ENCODE measurements at places on chromosomes 2 and 18.

GRCh38 chr2:171964308-171964707 lies 35.4 kb upstream of the METAP1D start:
- no peak for DNase-seq

DNA sequence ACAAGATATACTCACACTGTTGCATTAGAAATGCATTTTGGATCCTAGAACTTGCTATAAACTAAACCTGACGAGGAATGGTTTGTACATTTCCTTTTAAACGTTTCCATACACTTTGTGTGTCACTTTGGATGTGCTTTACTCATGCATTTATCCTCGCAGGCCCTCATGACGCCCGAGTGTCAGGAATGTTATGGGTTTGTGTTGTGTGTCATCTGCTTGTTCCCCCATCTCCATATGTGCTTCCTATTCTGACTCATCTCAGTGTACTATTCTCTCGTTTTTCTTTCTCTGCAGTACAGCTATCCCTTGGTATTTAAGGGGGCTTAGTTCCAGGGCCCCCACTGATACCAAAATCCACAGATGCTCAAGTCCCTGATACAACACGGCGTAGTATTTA lies 121.5 kb upstream of the RASGRP3 start:
- no peak for DNase-seq

DNA sequence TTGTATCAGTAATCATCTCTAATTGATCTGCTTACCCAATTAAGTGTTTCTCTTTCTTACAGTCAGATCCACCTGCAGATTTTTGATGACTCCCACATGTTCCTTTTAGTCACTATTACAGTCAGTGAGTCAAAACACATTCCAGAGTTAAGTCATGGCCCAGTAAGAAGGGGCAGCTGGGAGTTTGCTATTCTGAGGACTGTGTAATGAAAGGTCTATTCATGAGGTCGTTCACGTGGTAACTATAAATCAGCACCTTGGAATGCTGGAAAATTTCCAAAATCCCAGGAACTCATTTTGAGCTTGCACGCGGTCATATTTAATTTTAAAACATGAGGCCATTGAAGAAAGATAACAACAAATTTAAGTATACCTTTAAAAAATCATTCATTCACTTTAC lies 252.5 kb downstream of the XIRP2 start:
- DNase-seq, result no peak

GRCh38 chr2:69584127-69584889 lies 59.2 kb downstream of the AAK1 start:
- no peak for DNase-seq

- no peak for DNase-seq
These were observed 47.6 kb downstream of the CPO start for GRCh38 chr2:206986943-206987342.

GRCh38 chr2:135004005-135004746 lies 43.1 kb downstream of the MAP3K19 start:
- DNase-seq, result peak; percentile 57

- no peak for DNase-seq
These were observed 298.2 kb upstream of the CHST9 start for GRCh38 chr18:27483276-27483675.

- DNase-seq, result no peak
These were observed 62.8 kb downstream of the NBEAL1 start for GRCh38 chr2:203077451-203077850.

- no peak for DNase-seq
These were observed 166.0 kb downstream of the EHBP1 start for GRCh38 chr2:62871506-62871905.

- DNase-seq, result no peak
These were observed 233.4 kb downstream of the AGPS start for GRCh38 chr2:177625744-177626650.

- DNase-seq, result no peak
These were observed 31.9 kb upstream of the CWC22 start for GRCh38 chr2:180038997-180039396.

DNA sequence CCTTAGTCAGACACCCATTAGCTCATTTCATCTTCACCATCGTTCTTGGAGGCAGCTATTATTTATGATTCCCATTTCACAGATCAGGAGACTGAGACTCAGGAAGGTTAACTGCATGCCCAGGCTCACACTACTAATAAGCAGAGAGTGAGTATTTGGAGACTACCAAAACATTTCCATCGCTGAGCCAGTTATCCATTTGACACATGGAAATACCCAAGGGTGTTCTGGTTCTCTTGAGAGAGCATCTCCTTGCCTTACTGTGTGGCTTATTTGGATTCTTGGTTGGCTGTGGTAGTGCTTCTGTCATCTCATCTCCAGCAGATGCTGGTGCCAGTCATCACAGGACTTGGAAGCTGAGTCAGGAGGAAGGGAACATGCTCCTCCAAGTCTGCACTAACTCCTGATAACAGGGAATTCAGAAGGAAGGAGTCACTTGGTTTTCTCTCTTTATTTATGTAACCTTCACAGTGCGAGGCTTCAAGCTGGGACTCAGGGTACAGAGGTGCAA lies 55.2 kb downstream of the RASGRP3 start:
- no peak for DNase-seq

- DNase-seq, result no peak
These were observed 2.6 kb downstream of the MAP2 start for GRCh38 chr2:209426432-209426831.

GRCh38 chr2:138107288-138107687 lies 143.0 kb downstream of the HNMT start:
- DNase-seq, result no peak

GRCh38 chr2:83388804-83389203 lies 1070.3 kb downstream of the SUCLG1 start:
- no peak for DNase-seq

DNA sequence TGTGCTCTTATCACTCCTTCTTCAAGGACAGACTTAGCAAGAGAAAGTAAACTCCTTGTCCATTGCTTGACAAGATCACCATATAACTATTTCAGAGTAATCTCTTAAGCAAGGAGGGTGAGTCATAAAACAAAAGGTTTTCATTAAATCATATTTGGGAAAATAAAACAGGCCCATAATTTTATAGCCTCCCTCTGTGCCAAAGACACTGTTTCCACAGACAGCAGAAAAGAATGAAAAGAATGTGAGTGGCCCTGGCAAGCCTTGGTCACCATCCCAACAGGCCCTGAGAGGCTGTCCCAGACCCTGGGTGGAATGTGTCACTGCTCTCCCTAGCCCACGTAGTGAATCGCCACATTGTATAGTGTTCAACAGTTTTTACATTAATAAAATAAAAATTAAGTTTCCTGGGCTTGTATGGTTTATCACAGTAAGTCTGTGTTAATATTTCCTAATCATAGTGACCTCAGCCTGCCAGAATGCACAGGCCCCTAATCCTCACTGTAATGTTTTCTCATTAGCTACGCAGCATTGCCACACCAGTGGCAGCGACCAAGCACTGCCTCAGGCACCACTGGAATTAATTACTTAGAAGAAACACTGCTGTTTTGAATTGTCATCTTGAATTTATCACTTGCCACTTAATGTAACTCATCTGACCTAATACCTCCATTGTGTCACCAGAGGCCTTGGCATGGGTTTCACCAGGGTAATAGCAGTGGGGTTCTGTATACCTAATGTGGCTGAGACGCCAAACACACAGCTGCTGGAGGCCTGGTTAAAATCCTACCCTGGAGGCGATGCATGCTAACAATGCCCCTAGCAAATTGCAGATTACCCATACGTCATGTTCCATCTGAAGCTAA lies 401.9 kb downstream of the LNPK start:
- DNase-seq, result no peak

- no peak for DNase-seq
These were observed 91.6 kb downstream of the FAM161A start for GRCh38 chr2:61762292-61762691.

- no peak for DNase-seq
These were observed 24.8 kb upstream of the TBC1D8 start for GRCh38 chr2:101175991-101176390.

- DNase-seq, result no peak
These were observed 228.9 kb downstream of the BCL11A start for GRCh38 chr2:60324536-60324935.

DNA sequence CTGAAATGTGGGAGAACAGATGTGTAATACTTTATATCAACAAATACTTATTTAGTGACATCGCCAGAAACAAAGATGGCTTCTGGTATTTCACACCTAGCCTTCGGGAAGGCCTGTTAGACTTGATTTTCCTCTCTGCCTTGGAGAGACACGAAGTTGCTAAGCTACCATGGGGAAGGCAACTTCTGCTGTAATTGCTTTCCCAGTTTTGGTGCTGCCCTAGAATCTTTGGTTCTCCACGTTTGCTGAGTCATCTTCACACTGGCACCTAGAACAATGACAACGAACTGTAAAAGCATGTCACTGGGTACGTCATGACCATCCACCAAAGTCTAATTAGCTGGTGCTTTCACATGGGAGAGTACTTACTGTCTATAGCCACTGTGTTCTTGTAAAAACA lies 58.7 kb upstream of the ACTR3 start:
- no peak for DNase-seq

GRCh38 chr18:79952996-79953559 lies 1.6 kb upstream of the SLC66A2 start:
- no peak for DNase-seq

DNA sequence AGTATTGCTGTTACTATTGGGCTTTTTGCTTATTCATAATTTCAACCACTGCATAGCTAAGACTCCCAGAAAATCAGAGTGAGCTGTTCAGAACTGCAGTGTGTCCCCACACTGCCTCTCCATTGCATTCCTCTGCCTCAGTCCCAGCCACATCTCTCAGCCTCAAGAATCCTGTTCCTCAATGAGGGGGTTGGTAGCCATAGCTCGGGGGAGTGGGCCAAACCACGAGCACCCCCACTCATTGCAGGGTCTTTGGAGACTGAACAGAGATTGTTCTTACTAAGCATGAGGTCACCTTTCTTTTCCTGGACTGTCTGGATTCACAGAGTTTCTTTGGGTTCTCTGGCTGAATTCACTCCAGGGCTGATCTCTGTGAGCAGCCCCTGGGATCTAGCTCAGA lies 161.1 kb downstream of the GFPT1 start:
- DNase-seq, result no peak

- DNase-seq, result no peak
These were observed 70.4 kb upstream of the HPCAL1 start for GRCh38 chr2:10232096-10232815.

- DNase-seq, result no peak
These were observed 289.4 kb upstream of the PXDN start for GRCh38 chr2:2033691-2034090.

- DNase-seq, result no peak
These were observed 106.9 kb upstream of the GPC1 start for GRCh38 chr2:240328526-240328925.

DNA sequence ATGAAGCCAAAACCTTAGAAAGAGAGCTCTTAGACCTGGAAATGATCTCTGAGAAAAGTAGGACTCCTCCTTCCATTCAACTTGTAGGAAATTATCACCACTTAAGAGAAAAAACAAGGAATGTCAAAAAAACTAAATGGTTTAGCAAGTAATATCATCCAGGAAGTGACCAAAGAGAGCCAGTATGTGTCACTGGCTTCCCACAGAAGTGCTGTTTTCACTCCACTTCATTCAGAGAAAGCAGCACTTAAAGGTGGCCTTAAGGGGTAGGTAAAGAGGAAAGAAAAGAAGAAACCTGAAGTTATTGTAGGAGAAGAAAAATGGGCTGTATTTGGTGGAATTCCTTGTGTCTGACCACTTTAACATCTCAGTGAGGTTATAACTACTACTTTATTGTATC lies 414.4 kb upstream of the ETAA1 start:
- no peak for DNase-seq

- no peak for DNase-seq
These were observed 515.4 kb upstream of the SOX11 start for GRCh38 chr2:5176764-5177163.

- DNase-seq, result no peak
These were observed 2.0 kb downstream of the MRPL30 start for GRCh38 chr2:99183025-99183424.

DNA sequence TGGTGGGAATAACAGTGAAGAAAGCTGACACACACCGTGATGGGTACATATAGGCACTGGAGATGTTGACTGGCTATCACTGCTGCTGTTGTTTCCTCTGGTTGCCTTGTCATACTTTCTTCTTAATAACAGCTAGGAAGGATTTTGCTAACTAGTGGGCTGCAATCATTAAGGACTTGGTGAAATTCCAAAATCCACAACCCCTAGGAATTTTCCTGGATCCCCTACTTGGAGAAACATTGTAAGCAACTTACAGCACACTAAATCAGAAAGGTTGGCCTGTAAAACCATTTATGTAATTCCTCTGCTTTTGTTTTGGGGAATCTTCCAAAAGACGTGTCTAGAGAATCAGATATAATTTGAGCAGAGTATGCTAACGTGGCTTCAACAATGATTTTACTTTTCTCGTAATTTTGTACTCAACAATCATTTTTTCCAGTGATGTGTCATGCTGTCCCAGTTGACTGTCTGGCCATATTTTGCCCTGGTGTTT lies 8.0 kb upstream of the COL3A1 start:
- DNase-seq, result no peak

GRCh38 chr2:201440182-201440581 lies 11.1 kb downstream of the TRAK2 start:
- DNase-seq, result no peak

DNA sequence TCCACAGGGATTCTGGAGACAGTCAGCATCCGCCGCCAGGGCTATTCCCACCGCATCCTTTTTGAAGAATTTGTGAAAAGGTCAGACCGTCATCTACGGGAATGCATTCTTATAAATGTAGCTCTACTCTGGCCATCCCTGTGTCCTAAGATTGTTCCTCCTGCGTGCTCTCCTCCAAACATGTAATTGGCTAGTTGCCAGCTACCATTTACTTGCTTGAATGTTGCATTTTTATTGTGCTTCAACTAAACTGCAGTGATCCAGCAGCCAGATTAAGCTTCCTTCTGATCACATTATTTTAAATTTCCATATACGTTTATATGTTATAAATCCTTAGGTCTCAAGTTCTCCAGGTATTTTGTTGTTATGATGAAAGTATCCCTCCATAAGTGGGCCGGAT lies 248.5 kb upstream of the SP5 start:
- DNase-seq, result no peak

GRCh38 chr2:151809073-151809383 lies 19.2 kb downstream of the ARL5A start:
- no peak for DNase-seq

DNA sequence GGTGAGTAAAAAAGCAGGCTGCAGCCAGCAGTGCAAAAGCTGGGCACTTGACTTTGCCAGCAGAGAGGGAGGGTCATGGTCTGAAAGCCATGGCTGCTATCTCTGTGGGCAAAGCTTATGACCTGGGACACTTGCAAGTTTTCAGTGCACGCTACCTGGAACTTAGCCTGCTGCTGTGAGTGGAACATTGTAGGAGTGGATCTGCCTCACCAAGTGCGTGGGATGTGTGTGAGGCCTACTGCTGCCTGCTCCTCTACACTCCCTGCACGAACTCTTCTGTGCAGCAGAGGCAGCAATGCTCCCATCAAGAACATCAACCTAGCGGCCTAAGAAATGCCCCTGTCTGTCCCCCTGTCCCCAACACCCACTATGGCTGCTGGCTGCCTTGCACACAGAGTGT lies 344.1 kb upstream of the REG3G start:
- DNase-seq, result no peak

GRCh38 chr2:179106676-179107428 lies 56.9 kb upstream of the CCDC141 start:
- no peak for DNase-seq
